ENCODE measurements at places on chromosomes 5 and 9.
A peak's percentile ranks its signal among the peaks of the same experiment; 100 is the strongest.

DNA sequence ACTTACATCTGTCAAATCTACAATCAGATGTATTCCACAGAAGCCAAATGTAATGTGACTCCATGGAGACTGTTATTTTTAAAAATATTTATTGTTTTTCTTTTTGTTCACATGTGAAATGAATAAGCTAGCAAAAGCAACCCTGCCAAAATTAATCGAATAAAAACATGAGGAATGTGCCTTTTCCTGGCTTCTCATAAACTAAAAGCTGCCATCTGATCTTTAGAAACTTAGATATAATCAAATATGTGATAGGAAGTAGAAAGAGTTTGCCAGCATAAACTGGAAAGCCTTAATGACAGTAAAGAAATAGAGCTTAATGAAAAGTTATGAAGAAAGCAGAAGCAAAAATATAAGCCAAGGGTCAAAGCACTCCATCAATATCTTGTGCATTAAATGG is 1724.7 kb upstream of the WWC1 start:
- DNase-seq = no peak

- DNase-seq = no peak
Observed at GRCh38 chr5:108503986-108504385, 122.1 kb upstream of the FBXL17 start.

- no peak for DNase-seq
Observed at GRCh38 chr9:126661521-126662251, 48.0 kb downstream of the LMX1B start.

DNA sequence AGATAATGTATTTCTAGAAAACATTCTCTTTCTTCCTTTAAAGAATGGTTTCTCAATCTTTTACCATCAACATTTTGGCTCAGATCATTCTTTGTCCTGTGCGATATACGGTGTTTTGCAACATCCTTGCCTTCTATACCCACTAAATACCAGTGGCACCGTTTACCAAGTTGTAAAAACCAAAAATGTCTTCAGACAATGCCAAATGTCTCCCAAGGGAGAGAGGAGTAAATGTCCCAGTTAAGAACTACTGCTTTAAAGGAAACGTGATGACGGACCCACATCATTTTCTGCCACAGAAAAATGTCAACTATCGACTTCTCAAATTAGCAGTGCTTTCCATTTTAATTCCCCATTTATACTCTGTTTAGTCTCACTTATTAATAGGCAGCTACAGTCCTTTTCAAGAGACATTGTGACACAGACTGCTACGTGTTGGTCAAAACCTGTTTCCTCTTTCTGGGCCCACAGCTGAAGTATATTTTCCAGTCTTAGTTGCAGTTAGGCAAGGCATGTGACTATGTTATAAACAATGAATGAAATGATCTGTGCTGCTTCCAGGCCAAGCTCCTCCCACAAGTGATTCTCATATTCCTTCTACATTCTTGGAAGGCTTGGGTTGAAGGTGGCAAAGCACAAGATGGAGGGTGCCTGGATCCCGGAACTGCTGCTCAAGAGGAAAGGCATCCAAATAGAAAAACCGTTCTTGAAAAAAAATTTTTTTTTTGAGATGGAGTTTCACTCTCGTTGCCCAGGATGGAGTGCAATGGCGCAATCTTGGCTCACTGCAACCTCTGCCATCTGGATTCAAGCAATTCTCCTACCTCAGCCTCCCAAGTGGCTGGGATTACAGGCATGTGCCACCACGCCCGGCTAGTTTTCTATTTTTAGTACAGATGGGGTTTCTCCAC is 8.8 kb downstream of the PRXL2C start:
- DNase-seq = no peak

- DNase-seq = no peak
Observed at GRCh38 chr9:3177146-3177761, 333.4 kb upstream of the PUM3 start.

- no peak for DNase-seq
Observed at GRCh38 chr9:136489731-136490130, 6.9 kb upstream of the SEC16A start.

GRCh38 chr5:72109625-72110024 is 2.4 kb downstream of the MAP1B start:
- DNase-seq = peak; percentile 9

DNA sequence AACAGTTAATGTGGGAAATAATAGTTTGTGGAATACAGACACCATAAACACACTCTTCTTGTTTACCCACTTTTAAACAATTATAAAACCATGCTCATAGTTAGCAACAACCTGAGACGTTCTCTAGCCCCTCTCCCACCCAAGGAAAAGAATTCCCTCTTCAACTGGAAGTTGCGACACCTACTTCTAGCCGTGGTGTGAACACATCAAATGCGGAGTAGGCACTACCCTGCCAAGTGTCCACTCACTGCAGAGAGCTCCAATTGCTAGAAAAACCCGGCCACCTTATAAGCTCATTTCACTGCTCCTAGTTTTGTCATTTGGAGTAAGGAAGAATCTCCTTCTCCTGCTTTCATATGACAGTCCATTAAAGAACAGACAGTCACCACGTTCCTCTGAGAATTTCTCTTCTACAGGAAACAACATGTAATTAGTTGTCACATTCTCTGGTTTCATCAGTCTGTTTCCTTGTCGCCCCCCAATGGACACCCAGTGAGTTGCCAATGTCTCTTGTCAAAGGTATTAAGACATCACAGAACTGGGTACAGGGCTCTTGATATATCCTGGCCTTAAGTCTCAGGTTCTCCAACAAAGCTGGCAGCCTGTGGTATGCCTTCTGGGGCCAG is 47.3 kb downstream of the PRLR start:
- DNase-seq = peak; percentile 6

- peak; percentile 43 for DNase-seq
Observed at GRCh38 chr9:100011062-100011681, 87.6 kb downstream of the ERP44 start.

GRCh38 chr5:172733131-172733973 is 37.6 kb downstream of the DUSP1 start:
- DNase-seq = no peak

DNA sequence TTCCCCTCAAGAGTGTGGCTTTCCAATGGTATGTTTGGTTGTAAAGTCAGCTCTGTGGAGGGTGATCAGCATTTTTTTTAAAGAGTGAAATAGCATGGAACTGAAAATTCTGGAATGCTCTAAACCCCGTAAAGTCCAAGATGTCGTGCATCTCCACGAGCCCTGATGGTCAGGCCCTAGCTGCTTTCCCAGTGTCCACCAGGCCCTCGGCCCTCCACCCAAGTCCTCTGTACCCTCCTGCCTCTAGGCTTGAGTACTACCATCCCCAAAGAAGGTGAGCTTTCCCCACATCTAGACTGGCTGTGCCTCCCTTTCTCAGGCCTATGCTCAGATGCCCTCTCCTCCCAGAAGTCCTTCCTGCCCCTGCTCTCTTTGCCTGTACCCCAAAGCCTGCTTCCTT is 280.3 kb downstream of the GADD45G start:
- no peak for DNase-seq

GRCh38 chr9:137467161-137467581 is 8.0 kb upstream of the NSMF start:
- no peak for DNase-seq

DNA sequence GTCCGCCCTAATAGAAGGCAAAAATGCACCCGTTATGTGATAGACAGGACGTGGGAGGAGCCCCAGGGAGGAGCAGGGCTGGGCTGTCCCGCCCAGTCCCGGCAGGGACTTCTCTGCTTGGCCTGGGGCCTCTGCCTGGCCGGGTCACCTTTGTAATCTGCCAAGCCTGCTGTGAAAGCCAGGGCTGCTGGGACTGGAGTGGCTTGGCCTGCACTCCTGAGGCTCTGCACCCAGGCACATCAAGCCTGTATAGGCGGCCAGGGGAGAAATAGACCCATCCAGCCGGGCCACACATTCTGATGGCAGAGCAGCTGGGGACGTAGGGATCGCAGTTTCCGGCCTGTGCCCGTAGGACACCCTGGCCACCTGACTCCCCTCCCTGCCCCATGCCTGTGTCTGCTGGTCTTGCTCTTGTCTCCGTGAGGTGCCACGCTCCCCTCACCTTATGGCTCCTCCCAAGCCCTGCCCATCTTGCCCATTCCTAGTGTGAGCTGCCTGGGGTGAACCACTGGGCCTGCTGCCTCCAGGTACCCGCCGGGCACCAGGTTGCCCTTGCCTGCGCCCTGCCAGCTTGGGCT is 28.1 kb downstream of the DYNC2I2 start:
- DNase-seq = no peak

DNA sequence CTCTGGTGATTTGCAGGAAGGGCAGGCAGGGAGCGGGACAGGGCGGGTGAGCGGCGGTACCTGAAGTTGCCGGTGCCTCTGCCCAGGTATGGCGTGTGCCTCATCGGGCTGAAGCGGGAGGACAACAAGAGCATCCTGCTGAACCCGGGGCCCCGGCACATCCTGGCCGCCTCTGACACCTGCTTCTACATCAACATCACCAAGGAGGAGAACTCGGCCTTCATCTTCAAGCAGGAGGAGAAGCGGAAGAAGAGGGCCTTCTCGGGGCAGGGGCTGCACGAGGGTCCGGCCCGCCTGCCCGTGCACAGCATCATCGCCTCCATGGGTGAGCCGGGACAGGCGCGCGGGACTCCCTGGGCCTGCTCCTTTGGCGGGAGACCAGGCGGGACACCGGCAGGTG is 68.8 kb downstream of the KCNT1 start:
- no peak for DNase-seq

GRCh38 chr5:10607666-10608073 is 43.8 kb downstream of the ANKRD33B start:
- DNase-seq = no peak

DNA sequence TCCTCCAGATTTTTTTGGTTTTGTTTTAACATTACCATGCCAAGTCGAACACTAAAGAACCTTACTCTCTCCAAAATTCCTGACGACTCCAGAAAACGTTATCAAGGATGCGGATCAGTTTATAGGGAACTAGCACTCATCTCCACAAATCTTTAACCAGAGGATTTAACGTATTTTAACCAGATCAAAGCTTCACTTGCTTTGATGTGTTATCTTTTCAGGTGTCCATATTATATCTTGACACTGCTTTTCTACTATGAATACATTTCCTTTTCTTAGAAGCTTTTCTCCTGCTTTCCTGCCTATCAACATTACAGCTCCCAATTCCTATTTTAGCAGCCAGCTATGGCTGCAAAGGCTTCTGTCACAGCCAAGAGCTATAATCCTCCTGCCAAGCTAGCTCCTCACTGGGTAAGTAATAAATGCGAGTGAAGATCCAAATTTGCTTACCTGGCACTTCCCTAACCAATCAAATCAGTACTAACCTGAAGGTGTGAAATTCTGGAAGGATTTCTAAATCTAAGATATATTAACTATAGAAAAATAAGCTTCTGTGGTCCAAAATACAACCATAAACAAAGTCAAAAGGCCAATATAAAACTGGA is 60.2 kb downstream of the CDC14B start:
- DNase-seq = no peak

Data from NCI-H460 (cell line).